Natural killer cell (primary cell): ENCODE measurements at places on chromosomes 1 and 21.

DNA sequence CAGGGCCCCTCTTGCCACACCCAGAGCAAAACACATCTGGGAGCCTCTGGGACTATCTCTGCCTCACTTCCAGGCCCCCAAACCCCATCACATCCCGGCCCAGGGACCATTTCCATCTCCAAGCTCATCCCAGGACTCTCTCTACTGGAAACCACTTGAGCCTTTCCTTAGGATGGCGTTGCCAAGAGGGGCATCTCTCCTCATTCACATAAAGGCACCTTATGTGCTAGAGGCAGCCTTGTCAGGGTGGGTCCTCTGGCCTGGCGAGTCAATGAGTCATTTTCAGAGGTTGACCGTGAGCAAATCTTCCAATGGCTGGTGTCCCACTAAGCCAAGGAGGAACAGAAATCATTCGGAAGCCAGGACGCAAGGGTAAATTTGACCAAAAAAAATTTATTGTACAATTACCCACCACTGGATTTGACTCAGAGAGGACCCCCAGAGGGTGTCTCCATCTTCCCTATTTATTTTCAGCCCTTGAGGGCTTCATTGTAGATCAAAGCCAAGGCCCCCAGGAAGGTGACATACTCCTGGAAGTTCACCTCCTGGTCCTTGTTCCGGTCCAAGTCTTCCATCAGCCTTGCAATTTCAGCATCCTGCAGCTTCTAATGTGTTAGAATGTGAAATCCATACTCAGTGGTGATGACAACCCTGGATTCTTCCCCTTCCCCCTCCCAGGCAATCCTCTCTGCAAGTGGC lies 1.4 kb downstream of the S100A6 start:
- DNase-seq: no peak

DNA sequence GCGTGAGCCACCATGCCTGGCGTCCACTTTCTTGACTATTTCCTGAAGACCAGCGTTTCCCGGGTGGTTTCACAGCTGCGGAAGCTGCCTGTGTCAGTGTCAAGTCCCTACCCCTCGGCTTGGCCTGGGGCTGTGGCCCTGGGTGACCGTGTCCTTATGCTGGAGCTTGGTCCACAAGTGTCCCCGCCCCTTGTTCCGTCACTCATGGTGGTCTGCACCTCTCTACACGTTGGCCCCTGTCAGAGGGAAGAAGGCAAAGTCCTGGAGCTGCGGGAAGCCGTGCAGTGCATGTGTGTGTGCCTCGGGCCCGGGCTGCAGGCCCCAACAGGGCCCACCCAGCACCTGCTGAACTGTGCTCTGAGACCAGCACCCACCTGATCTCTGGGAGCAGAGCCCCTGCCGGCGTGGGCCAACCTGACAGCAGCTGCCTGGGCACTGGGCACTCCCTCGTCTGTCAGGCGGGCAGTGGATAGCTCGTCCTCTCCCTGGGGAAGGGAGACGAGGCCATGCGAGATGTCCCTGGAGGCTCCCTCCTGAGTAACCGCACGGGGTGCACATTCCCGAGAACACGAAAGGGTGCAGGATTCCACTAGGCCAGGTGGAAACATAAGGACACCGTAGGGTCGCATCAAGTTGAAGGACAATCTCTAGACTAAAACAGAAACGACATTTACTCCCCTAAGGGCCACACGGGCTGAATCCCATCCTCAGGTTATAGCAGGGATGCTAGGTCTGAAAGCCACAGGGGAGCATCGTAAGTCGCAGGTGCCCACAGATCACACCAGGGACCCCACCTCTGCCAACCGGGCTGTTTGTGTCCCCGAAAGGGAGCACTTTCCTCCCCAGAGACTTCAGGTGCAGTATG lies 2.4 kb upstream of the C1orf159 start:
- DNase-seq: no peak

DNA sequence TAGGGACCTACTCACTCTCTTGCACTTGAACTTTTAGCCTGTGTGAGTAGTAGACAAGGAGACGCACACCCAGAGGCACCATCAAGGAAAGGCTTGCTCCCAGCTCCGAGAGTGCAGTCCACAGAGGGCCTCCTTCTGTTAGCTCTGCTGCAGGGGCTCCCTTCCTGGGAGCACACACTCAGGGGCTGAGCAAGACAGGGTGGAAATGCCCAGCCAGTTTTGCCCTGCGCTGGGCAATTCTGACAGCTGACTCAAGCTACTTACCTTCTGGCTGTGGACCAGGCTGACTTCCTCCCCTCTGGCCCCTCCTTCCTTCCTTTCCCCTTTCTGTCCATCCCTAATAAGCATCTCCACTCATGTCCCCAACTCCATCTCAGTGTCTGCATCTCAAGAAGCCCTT lies 449.1 kb downstream of the PTPRU start:
- DNase-seq: no peak

DNA sequence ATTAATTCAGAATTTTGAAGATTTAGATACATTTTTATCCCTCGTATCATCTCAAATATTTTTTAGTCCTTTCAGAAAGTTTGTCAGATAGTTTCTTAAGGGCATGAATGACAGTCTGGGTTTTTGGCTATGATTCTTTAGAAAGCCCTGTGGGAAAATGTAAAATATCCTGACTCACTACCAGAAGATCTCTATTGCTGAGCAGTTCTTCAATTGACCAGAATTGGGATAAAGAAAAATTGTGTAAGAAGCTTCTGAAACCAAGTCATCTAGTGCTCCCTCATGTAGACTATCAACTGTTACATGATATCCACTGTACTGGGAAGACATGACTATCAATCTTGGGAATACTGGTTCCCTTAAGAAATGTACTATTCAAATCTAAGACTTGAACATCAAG lies 608.3 kb upstream of the CHRM3 start:
- no peak for DNase-seq

DNA sequence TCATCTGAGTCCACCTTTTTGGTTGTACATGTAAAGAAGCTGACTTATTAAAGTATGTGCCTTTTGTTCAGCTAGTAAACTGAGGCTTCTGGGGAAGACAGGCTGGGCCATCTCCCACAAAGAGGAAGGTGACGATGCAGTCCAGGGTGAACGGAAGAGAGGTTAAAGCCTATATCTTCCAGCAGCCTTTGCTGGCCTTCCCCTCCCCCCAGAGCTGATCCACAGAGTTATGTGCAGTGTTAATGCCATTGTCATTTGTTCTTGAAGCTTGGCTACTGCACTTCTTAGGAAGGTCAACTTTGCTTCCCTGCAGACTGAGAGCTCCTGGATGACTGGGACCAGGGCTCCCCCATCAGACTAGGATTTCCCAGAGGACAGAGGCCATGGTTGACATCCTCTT lies 2.2 kb downstream of the SLC30A2 start:
- no peak for DNase-seq

DNA sequence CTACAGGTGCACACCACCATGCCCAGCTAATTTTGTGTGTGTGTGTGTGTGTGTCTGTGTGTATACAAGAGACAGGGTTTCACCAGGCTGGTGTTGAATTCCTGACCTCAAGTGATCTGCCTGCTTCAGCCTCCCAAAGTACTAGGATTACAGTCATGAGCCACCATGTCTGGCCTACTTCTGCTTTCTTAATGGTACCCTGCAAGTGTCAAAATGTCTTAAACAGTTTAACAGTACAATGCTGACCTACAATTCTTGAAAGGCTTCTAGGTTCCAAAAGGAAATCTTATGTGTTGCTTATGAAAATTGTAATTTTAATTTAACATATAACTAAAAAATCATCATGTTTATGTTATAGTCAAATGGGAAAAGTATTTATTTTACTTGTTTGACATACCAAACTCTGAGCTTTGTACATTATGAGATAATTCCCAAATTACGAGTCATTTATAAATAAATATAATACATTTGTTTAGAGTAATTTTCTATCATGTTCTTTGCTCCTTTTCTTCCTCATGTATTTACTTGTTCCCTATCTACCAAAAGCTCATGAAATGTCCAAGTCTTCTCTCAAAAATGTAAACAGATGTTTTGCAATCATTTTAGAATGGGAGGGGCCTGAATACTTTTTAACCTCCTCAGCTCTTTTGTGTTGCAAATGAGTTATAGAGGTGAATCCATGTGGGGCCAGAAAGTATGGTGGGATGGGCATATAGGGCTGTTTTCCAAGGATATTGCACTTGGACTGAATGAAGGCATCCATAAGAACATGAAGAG lies 8.4 kb upstream of the VCAM1 start:
- no peak for DNase-seq

DNA sequence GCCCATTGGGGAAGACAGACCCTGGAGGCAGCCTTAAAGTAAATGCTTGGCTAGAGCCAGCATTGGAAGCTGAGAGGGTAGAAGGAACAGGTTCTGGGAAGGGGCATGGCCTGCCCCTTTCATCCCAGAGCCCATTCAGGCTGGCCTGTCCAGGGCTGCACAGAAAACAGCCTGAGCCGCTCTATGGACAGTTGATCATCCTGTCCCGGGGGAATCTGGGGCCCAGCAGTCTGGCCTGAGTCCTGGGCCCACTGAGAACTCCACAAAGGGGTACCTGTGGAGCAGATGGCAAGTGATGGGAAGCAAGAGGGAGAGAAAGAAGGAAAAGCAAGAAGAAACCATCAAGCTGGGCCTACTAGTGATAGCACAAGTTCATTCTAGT lies 13.2 kb downstream of the TMEM81 start:
- DNase-seq: no peak

- DNase-seq: no peak
Observed at GRCh38 chr1:34408011-34408410, 231.3 kb downstream of the C1orf94 start.

DNA sequence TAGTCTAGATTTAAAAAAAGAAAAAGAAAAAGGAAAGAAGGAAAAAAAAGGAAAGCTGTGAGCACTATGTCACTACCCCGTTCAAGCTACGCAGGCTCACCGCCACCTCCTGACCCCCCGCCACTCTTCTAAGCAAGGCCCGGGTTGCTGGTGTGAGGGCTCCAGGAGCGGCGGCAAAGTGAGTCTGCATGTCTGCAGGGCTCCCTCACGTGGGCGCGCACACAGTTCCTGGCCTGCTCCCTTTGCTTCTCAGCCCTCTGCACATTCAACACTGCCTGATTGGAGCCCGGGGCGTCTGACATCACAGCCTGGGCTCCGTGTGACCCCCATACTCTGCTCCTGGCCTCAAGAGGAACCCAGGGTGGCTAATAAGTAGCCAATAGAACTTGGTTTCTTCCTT lies 81.4 kb upstream of the TLR5 start:
- peak; percentile 17 for DNase-seq

DNA sequence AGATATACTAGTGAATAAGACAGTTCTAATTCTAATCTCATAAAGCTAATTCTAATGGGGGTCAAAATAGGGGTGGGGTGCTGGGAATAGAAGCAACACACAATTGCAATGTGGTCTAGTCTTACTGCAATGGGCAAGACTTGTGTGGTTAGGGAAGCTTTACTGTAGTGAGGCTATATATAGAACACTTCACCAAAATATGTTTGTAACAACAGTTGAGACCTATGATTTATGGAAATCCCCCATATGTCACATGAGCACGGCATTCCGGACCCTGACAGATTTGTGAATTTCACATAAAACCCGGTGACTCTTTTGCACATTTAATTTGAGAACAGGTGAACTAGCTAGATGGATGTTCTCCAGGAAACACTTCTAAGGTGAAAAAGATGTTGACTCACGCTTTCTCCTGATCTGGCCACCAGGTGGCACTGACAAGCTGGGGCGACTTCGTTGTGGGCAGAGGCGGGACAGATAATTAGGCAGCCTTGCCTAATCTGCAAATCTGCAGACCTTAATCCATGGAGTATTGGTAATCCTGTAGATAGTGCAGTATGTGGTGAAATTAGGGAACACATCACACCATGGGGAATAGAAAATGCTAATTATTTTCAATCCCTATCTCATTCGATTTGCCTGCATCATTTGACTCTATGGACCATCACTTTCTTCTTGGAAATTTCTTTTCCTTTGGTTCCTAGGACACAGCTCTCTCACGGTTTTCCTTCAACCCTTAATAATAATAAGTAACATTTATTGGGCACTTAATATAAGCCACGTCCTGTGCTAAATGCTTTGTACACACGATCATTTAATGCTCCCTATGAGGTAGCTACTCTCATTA lies 37.7 kb downstream of the KIAA0040 start:
- peak; percentile 55 for DNase-seq

- no peak for DNase-seq
Observed at GRCh38 chr1:32335535-32335789, 571 bp downstream of the MARCKSL1 start.

GRCh38 chr1:246199086-246199645 lies 307.9 kb downstream of the SMYD3 start:
- no peak for DNase-seq

DNA sequence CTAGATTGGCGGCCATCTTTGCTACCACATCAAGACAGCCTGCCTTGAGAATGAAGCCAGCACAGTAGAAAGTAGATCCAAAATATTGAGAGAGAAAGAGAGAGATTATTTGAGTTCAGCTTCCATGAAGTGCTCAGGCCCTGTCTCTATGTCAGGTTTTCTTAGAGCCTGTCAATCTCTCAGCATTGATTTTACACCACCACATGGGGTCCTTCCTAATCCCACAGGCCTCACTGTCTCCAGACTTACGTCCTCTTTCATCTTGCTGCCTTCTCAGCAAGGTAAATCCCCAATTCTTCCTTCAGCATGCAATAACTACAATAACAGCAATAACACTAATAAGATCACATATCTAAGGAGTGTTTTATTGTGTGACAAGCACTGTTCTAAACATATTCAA lies 21.0 kb downstream of the DYNLT5 start:
- DNase-seq: no peak

GRCh38 chr1:77832901-77833300 lies 53.5 kb downstream of the MIGA1 start:
- no peak for DNase-seq

DNA sequence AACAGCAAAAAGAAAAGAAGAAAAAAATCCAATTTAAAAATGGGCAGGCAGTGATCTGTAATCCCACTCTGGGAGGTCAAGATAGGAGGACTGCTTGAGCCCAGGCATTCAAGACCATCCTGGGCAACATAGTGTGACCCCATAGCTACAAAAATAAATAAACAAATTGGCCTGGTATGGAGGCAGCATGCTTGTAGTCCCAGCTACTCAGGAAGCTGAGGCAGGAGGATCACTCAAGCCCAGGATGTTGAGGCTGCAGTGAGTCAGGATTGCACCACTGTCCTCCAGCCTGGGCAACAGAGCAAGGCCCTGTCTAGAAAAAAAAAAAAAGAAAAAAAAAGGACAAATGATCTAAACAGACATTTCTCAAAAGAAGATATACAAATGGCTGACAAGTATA lies 99.6 kb downstream of the EIF4G3 start:
- no peak for DNase-seq

DNA sequence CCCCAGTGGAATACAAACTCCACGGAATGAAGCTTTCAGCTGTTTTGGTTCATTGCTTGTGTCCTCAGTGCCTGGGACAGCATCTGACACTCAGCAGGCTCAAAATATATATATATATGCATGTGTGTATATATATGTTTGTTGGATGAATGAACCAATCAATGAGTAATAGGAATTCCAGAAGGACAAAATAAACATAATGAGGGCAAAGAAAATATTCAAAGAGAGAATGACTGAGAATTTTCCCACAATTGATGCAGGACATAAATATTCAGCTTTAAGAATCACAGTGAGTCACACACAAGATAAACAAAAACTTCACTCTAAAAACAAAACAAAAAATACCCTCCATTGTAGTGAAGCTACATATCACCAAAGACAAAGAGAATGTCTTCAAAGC lies 64.0 kb downstream of the CHD5 start:
- DNase-seq: no peak

GRCh38 chr1:15937146-15937545 lies 38.8 kb downstream of the ZBTB17 start:
- DNase-seq: no peak

GRCh38 chr1:219659005-219659600 lies 46.2 kb upstream of the ZC3H11B start:
- no peak for DNase-seq
